ENCODE measurements at places on chromosomes 4 and X.

GRCh38 chr4:31545755-31546154 is 825.6 kb downstream of the PCDH7 start:
- no peak for DNase-seq

GRCh38 chr4:121050300-121050699 is 22.0 kb downstream of the NDNF start:
- no peak for DNase-seq

GRCh38 chr4:94537921-94538628 is 86.3 kb downstream of the PDLIM5 start:
- no peak for DNase-seq

DNA sequence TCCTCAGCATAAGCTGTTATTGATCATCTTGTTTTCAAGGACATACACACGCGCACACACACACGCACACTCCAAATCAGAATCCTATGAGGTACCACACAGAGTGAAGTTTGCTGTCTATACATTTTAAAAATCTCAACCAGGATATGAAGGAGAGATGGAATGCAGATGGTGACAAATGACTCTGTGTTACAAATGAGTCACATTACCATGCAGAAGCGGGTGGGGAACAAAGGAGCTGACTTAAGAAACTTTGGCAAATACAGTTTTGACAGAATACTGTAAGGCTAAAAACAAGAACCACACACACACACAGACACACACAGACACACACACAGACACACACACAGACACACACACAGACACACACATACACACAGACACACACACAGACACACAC is 81.7 kb downstream of the RELL1 start:
- DNase-seq = no peak

GRCh38 chrX:63702556-63702955 is 82.5 kb downstream of the ARHGEF9 start:
- DNase-seq = no peak

- no peak for DNase-seq
These were observed 50.9 kb downstream of the REPS2 start for GRCh38 chrX:16997313-16997712.
